ENCODE measurements at places on chromosomes 11 and 22.

- no peaks in the 10 kb centered on the region for H3K36me3 ChIP-seq
- peak; percentile 37 for DNase-seq
- H3K4me3 ChIP-seq = peak overlapping the region; percentile 37
- H3K27ac ChIP-seq = no peak overlapping the region
Observed at GRCh38 chr11:72642043-72642883, 32.0 kb downstream of the PDE2A start.

GRCh38 chr22:48045369-48045768 lies 1282.9 kb downstream of the TBC1D22A start:
- peaks cover 13% of the 10 kb centered on the region for H3K27me3 ChIP-seq
- no peaks in the 10 kb centered on the region for H3K4me1 ChIP-seq
- H3K36me3 ChIP-seq = no peaks in the 10 kb centered on the region
- no peak overlapping the region for H3K27ac ChIP-seq

DNA sequence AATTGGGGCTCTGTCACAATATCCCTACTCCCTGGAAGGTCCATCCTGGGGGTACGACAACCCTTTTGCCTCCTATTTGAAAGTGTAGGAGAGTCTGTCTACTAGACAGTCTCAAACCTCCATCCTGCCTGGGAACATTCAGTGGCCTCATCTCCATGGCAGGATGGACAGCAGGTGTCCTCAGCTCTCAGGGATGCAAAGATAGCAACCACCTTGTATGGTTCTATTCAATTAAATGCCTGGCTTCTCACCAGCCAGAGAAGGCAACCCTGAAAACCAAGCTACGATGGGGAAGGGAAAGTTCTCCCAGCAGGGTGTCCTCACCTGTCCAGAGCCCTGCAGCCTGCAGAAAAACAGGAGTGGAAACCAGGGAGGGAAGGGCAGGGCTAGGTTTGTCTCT lies 164.9 kb downstream of the MIAT start:
- H3K27ac ChIP-seq = no peak overlapping the region
- H3K27me3 ChIP-seq = no peaks in the 10 kb centered on the region
- no peak for DNase-seq
- no peak overlapping the region for H3K4me3 ChIP-seq
- no peaks in the 10 kb centered on the region for H3K4me1 ChIP-seq

DNA sequence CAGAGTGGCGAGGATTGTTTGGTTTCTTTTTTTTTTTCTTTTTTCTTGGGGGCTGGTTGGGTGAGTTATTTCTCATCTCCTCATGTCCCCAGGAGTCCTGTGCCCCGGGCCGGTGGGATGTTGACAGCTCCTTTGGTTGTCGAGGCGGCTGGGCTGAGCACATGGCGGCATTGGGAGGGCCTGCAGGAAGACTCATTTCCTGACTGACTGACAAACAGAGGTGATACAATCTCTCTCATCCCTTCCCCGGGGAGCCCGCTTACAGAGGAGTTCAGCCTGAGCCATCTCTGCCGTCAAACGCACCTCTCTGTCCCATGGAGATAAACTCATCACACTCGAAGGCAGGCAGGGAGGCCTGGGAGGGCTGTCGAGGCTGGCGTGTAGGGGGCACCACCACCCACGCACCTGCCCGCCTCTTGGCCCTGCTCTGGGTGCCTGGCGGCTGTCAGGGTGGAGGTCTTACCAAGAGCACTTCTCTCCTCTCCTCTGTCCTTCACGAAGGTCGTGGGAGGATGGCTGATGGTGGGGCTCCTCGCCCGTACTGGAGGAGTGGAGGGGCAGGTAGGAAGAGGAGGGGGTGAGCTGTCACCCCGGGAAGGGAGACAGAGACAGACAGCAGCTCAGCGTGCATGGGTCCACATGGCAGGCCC lies 60.0 kb upstream of the NECTIN1 start:
- no peak overlapping the region for H3K4me3 ChIP-seq
- H3K27ac ChIP-seq = no peak overlapping the region
- peaks cover 14% of the 10 kb centered on the region for H3K4me1 ChIP-seq

DNA sequence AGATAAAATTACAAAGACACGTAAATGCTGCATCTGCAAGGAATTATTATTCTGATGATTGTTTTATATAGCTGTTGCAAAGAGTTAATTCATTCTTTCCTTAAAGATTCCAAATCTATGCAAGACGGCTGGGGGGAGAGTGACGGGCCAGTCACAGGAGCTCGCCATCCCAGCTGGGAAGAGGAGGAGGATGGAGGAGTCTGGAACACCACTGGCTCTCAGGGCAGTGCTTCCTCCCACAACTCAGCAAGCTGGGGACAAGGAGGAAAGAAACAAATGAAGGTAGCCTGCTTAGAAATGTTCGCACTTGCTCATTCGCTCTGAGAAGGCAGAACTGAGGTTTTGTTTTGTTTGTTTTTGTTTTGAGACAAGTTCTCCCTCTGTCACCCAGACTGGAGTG lies 73.0 kb upstream of the ADSL start:
- H3K4me3 ChIP-seq = no peak overlapping the region
- H3K4me1 ChIP-seq = no peaks in the 10 kb centered on the region
- no peak for DNase-seq
- peaks cover 18% of the 10 kb centered on the region for H3K36me3 ChIP-seq
- no peak overlapping the region for H3K27ac ChIP-seq

GRCh38 chr11:108516125-108516524 lies 17.9 kb upstream of the POGLUT3 start:
- H3K27ac ChIP-seq = no peak overlapping the region
- H3K27me3 ChIP-seq = no peaks in the 10 kb centered on the region
- H3K4me3 ChIP-seq = no peak overlapping the region
- no peak for DNase-seq

- peaks cover 43% of the 10 kb centered on the region for H3K36me3 ChIP-seq
- H3K27ac ChIP-seq = no peak overlapping the region
- H3K4me3 ChIP-seq = no peak overlapping the region
- no peaks in the 10 kb centered on the region for H3K27me3 ChIP-seq
- DNase-seq = no peak
- H3K4me1 ChIP-seq = peaks cover 8% of the 10 kb centered on the region
Observed at GRCh38 chr22:36478966-36479365, 2.5 kb downstream of the TXN2 start.

DNA sequence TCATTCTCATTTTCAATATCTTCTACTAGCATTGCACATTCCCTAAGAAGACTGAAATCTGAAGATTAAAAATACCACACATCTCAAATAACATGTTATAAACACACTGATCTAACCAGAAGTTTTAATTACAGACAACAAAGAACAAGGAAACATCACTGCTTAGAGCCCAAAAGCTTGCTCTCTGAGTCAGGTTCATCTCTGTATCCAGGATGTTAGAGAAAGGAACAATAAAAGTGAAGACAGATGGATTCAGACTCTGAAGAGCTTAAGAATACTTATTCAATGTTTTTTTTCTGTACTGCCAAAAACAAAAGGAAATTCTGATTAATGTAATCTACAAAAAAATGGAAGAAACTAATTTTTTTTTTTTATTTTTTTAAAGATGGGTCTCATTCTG lies 16.5 kb downstream of the RDX start:
- peaks cover 48% of the 10 kb centered on the region for H3K36me3 ChIP-seq
- H3K27me3 ChIP-seq = no peaks in the 10 kb centered on the region
- DNase-seq = peak; percentile 42
- H3K4me1 ChIP-seq = peaks cover 13% of the 10 kb centered on the region
- no peak overlapping the region for H3K4me3 ChIP-seq

DNA sequence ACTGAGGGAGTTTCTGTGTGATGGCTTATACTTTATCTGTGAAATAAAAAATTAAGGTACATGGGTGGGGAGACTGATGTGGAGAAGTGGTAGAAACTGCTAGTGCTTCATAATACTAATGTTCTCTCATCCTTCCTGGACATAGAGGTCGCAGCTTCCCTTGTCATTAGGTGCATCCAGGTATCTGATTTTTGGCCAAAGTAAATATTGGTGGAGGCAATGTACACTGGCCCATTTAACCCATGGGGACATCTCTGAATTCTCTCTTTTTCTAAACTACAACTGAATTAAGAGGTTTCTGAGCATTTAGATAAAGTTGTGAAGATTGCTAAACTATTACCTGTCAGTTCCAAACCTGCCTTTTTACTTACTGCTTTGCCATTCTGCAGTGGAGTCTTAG lies 140.9 kb upstream of the CHORDC1 start:
- H3K27ac ChIP-seq = no peak overlapping the region
- H3K27me3 ChIP-seq = no peaks in the 10 kb centered on the region
- H3K4me3 ChIP-seq = no peak overlapping the region
- no peaks in the 10 kb centered on the region for H3K4me1 ChIP-seq
- no peak for DNase-seq
- H3K36me3 ChIP-seq = no peaks in the 10 kb centered on the region

- no peak overlapping the region for H3K27ac ChIP-seq
- H3K36me3 ChIP-seq = no peaks in the 10 kb centered on the region
- peaks cover 8% of the 10 kb centered on the region for H3K4me1 ChIP-seq
- no peaks in the 10 kb centered on the region for H3K27me3 ChIP-seq
Observed at GRCh38 chr22:48089601-48090331, 1327.3 kb downstream of the TBC1D22A start.

- H3K27me3 ChIP-seq = no peaks in the 10 kb centered on the region
- DNase-seq = no peak
- peaks cover 3% of the 10 kb centered on the region for H3K4me1 ChIP-seq
- H3K4me3 ChIP-seq = no peak overlapping the region
- no peaks in the 10 kb centered on the region for H3K36me3 ChIP-seq
Observed at GRCh38 chr11:121372028-121372427, 79.5 kb downstream of the SC5D start.

DNA sequence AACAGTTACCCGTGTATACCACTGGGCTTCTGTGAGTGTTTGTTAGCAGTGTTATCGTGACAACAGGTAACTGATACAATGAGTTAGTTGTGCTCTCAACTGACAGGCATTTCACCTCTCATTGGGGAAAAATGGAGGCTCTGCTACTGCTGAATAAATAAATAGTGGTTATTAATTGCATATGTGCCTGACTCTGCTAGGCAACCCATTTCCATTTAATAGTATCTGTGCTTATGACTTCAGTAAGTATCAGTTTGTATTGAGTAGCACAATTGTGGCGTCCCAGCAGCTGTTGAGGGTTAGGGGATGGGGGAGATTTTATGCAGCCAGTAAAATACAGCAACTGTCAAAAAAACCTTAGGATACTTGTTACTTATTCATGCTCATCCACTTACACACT lies 123.4 kb upstream of the SEZ6L start:
- H3K27ac ChIP-seq = no peak overlapping the region
- H3K4me3 ChIP-seq = no peak overlapping the region
- no peaks in the 10 kb centered on the region for H3K4me1 ChIP-seq

- peak; percentile 37 for DNase-seq
- H3K27ac ChIP-seq = no peak overlapping the region
- H3K4me3 ChIP-seq = no peak overlapping the region
Observed at GRCh38 chr11:44356351-44356750, 46.4 kb upstream of the ALX4 start.

DNA sequence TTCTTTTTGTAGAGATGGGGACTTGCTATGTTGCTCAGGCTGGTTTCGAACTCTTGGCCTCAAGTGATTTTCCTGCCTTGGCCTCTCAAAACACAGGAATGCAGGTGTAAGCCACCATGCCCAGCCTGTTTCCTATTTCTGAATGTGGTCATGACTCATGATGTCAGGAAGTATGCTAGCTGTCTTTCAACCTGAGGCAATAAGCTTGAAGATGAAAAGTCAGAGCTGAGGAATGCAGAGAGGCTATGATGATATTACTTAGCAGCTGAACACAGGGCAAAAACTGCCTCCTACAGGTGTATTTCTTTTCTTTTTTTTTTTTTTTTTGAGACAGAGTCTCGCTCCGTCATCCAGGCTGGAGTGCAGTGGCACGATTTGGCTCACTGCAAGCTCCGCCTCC lies 9.0 kb upstream of the NUCB2 start:
- DNase-seq = no peak
- no peaks in the 10 kb centered on the region for H3K36me3 ChIP-seq
- no peaks in the 10 kb centered on the region for H3K27me3 ChIP-seq
- H3K4me3 ChIP-seq = no peak overlapping the region
- H3K4me1 ChIP-seq = no peaks in the 10 kb centered on the region

GRCh38 chr11:111836721-111837120 lies 34.7 kb downstream of the ALG9 start:
- H3K4me1 ChIP-seq = peaks cover 22% of the 10 kb centered on the region
- H3K36me3 ChIP-seq = peaks cover 14% of the 10 kb centered on the region
- H3K4me3 ChIP-seq = no peak overlapping the region
- DNase-seq = no peak
- no peaks in the 10 kb centered on the region for H3K27me3 ChIP-seq
- H3K27ac ChIP-seq = no peak overlapping the region
